ENCODE measurements at places on chromosomes 12 and 14.

GRCh38 chr12:131808744-131809371, 19.3 kb upstream of the MMP17 start:
- DNase-seq = no peak

DNA sequence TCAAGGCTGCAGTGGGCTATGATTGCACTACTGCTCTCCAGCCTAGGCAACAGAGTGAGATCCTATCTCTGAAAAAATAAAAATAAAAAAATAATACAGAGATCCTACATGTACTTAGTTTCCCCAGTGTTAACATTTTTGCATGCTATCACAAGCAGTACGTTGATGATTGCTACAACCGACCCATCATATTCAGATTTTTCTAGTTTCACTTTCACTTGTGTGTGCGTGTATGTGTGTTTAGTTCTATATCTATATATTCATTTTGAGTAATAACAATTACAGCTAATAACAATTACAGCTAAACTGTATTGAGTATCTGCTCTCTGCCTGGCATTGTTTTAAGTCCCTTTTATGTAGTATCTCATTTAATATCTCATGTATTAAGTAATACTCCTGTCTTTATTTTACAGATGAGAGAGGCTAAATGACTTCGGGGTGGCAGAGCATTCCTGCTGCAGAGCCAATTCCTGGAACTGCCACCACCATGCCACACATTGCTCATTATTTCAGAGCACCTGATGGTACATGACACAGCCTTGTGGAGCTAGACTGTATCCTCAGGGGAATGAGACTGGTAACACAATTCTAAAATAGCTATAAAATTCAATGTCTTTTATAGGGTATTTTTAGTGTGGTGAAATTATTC, 153.1 kb downstream of the BCAT1 start:
- no peak for DNase-seq

- no peak for DNase-seq
Observed at GRCh38 chr12:133236556-133236955, 879 bp upstream of the ANHX start.

DNA sequence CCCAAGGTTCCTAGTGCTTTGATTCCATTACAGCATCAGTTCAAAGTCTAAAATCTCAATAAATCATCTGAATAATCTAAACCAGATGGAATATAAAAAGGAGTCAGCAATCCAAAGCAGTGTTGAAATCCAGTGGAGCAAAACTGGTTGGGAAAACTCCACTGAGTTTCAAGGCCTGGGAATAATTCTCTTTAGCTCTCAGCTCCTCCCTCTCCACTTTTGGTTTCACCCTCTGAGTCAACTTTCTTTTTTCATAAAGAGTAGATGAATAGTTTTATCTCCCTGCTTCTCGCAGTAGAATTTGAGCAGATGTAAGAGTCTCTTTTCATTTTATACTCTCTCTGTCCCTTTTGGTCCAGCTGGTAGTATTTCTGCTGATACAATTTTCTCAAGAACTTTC, 338.6 kb downstream of the APAF1 start:
- no peak for DNase-seq

DNA sequence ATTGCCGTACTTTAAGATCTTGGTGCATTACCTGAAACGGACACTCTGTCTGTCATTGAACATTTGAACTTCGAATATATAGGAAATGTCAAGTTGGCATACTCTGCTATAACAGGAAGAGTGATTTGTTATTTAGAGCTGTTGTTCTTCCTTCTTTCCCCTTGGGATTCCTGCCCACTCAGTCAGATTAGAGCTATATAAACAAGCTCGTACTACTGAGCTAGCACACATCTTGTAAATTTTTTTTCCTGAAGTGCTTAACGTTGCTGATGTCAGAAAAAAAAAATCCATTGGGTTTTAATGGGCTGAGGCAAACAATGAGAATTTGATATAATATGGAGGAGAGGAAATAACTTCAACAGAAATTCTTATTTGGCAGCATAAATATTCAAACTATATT, 26.8 kb downstream of the RGS6 start:
- no peak for DNase-seq

DNA sequence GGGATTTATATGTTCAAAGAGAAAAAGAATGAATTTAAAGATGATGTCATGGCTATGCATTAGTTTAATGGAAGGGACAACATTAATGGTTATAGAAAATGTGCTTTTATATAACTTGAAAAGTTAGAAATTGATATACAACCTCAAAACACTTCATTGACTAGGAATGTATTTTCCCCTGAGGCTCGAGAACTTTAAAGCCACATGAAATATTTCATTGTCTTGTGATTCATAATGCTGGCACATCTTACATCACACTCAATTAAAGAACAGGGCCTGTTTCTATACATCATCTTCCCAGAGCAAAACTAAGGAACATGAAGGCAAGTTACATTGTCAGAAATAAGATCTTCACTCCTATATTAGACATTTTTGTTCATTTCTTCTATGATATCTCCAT, 35.2 kb upstream of the PAWR start:
- peak; percentile 39 for DNase-seq

DNA sequence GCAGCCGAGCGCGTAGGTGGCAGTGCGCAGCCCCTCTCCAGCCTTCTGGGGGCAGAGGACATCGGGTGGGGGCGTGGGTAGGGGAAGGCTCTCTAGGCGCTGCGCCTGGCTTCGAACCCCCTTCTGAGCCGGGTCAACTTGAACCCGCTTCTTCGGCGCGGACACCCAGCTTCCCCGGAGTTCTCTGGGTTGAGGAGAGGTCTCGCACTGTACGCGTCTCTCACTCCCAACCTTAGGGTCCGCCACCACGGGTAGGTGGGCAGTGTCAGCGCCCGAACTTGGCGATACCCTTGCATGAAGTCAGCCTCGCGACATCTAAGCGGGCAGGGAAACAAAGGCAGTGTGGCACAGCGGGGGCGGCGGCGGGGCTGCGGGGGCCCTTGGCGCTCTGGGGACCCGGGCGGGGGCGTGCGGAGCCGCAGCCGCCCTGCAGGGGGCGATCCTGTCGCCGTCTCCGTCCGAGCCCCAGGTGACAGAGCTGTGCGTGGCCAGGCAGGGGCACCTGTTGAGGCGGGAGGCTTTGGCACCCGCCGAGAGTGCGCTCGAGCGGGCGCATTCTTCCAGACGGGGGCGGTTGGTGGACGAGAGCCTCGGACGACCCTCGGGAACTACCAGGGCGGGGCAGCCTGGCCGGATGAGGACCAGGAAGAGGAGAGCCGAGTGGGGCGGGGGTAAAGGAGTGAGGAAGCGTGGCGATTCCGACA, 1.1 kb downstream of the GALNT16 start:
- DNase-seq = peak; percentile 57

GRCh38 chr12:123886931-123887582, 85.6 kb downstream of the CCDC92 start:
- no peak for DNase-seq

DNA sequence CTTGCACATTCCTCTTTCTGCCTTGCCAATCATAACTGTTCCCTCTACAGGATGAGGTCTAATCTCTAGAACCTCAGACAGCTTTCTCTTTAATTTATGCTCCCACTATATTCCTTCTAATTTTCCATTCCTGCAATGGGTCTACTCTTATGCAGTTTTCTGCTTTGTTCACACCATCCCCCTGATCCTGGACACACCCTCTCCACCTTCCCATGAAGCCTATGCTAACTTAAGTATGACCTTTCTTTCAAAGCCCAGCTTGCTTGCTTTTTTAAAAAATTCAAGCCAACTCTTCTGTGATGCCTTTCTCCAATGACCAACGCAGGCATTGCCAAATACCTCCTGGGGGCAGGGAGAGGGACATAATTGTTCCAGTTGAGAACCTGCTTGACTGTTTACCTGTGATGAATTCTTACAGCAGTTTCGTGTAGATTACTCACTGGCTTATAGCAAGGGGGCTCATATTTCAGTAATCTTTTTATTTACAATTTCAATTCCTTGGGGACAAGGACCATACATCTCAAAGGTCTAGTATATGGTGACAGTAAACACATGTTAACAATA, 7.8 kb downstream of the SLC38A1 start:
- no peak for DNase-seq

GRCh38 chr12:127401005-127401404, 866.0 kb upstream of the TMEM132C start:
- DNase-seq = peak; percentile 28

GRCh38 chr14:99207456-99207855, 64.5 kb downstream of the BCL11B start:
- no peak for DNase-seq

DNA sequence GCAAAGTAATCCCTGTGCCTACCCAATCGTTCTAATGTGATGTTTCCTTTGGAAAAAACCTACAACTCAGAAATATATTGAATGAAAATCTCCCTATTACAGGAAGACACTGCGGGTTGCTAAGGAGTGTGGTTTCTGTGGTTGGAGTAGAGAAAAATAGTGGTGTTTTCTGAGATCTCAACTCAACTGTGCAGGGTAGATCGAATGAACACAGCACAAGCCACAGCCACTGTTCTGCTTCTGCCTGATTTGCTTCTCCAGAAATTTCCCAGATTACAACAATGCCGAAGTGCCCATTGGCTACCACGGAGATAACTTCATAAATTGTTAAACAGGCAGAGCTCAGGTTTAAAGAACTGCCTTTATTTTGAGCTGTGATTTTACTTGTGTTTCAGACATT, 480.4 kb downstream of the DIO2 start:
- DNase-seq = no peak

DNA sequence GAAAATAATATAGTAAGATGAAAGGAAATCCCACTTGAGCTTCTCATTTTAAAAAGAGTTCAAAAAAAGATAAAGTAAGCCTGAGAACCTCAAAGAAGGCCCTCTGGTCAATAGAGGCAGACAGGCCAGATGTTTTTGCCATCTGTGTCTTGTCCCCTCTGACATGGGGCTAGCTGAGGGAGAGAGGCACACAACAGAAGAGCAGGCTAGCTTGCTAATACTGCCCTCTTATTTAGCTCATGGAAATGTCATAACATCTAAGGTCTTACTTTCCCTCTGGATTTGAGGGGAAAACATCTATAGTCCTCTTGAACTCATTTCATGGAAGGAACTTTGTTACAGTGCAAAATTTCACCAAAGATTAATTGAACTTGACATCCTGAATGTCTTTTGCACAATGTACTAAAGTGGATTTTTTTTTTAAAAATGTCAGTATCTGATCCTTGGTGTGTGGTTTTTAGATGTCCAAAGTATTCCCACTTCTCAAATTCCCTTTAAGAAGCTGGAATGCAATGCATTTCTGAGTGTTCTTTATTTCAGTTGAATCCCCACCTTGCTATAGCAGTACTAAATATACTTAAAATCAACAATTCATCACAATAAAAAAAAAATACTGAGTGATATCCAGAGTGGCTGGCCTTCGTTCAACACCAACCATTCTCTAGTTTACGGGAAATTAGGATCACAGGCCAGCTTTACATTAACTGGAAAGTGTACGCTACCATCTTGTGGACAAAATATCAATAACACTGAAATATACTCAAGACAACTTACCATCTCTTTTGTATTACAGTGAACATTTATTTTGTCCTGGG, 176.7 kb downstream of the PAH start:
- no peak for DNase-seq

DNA sequence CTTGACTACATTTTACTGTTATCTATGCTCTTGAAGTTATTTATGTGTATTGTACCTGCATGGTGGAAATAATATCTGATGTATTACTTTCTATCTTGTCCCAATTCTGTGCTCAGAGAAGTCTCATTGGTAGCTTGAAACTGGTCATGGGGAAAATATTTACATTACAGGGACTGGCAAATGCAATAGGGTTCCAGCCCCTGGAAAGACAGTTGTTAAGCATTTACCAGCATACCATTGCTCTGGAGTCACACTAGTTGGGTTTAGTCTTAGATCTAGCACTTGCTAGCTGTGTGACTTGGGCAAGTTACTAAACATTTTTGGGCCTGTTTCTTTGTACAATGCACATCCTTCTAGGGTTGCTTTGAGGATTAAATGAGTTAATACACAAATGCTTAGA, 86.3 kb upstream of the NRXN3 start:
- no peak for DNase-seq

- peak; percentile 29 for DNase-seq
Observed at GRCh38 chr14:90295870-90296516, 35.7 kb downstream of the NRDE2 start.

- DNase-seq = no peak
Observed at GRCh38 chr12:132014915-132015280, 65.2 kb downstream of the EP400 start.

DNA sequence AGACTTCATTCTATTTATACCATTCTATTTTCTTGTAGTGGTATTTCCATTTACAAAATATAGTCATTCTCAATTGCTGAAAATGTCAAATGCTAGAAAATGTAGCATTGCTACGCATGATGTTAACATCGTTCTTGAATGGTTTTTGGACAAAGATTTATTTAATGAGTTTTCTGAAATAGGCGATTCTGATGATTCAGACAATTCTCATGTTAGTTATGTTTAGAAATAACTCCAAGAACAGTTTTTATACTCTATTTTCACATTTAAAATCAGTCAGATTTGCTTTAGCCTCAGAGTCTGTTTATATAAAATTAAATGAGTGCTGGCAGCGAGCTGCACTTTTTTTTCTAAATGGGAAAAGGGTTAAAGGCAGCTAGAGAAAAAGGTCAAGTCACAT, 414.8 kb upstream of the MGAT4C start:
- no peak for DNase-seq
